ENCODE measurements at places on chromosomes 3 and 15.

DNA sequence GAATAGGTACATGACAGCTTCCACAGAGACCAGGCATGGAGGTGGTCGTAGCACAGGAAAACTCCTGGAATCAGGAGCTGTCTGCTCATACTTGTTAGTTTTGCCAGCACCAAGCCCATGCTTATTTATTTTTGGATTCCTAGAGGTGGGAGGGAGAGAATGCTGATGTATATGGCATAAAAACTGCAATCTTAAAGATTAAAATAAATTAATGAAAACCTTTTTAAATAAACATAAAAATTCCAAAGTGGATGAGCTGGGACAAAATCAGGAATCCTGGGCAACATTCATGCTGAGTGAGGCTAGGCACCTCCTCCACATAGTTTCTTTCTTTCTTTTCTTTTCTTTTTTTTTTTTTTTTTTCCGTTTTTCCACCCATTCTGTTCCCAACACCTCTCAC is 14.3 kb upstream of the BCL6 start:
- DNase-seq: no peak

DNA sequence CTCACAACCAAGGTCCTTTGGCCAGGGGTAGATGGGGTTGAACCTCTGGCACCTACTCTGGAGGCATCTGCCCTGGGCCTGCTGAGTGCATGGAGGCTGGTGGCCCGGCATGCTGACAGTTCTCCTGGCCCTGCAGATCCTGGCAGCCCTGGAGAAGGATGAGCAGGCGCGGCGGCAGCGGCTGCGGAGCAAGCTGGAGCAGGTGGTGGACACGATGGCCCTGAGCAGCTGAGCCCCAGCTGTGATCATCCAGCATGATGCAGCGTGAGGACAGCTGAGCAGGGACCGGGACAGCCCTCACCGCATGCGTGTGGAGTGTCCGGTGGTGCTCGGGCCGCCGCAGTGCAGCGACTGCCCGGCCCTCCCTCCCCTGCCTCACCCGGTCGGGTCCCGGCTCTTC is 50.9 kb downstream of the PLXNA1 start:
- no peak for DNase-seq

- no peak for DNase-seq
Observed at GRCh38 chr3:44506961-44507360, 29.5 kb upstream of the ZNF445 start.

DNA sequence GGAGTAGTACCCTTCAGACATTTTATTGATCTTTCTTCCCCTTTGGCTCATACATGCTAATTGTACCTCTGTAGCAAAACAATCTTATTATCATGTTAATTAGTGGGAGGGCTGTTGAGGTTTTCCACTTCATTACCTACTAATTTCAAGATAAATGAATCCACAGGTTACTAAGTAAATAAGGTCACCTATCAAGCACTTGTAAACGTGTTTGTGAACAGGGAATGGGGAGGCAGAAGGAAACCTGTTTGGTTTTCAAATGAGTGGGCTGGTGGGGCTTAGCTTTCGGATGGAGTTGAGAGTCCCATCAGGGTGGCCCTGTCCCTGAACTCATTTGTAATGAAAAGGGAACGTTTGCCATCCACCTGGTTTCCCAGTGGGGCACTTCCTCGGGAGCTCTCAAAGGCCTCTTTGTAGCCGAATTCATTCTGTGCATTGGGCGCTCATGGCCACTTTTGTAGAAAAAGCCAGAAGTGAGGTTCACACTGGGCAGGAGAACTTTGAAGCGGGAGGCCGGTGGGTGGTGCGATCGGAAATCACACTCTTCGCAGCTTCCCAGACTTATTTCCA is 419.8 kb upstream of the NR2F2 start:
- peak; percentile 0 for DNase-seq

GRCh38 chr3:123347205-123347604 is 101.7 kb downstream of the ADCY5 start:
- DNase-seq: no peak

DNA sequence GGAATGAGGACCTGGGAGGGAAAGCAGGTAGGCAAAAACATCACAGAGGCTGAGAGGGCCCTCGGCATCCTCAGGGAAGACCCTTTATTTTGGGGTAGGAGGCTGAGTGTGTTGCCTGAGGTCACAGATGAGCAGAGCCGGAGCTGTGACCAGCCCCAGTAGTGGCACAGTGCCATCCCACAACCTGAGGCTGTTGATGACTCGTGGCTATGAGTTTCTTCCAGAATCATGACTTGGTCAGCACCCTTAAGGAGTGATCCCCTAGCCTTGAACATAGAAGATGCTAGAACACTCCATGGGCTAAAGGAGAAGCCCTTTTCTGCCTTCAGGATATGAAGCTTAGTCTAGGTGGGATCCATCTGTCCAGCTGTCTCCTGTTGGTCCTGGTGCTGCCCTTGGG is 19.5 kb upstream of the CXCR6 start:
- DNase-seq: no peak

- no peak for DNase-seq
Observed at GRCh38 chr15:93298901-93299300, 209.9 kb upstream of the RGMA start.

DNA sequence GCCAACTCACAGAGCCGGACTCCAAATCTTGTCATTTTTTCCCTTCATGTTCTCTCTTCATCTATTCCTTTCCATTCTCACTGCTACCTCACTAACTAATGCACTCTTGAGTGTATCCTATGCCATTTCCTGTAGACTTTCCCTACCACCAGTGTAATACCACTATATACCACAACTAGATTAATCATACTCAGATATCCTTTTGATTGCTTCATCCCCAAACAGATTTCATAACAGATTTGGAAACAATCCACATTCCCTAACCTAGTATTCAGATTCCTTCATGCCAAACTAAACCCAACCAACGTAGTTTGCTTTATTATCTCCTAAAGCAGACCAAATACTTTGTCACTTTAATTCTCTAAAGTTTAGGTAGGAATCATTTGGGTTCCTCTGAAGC is 2.6 kb upstream of the PLOD2 start:
- no peak for DNase-seq

DNA sequence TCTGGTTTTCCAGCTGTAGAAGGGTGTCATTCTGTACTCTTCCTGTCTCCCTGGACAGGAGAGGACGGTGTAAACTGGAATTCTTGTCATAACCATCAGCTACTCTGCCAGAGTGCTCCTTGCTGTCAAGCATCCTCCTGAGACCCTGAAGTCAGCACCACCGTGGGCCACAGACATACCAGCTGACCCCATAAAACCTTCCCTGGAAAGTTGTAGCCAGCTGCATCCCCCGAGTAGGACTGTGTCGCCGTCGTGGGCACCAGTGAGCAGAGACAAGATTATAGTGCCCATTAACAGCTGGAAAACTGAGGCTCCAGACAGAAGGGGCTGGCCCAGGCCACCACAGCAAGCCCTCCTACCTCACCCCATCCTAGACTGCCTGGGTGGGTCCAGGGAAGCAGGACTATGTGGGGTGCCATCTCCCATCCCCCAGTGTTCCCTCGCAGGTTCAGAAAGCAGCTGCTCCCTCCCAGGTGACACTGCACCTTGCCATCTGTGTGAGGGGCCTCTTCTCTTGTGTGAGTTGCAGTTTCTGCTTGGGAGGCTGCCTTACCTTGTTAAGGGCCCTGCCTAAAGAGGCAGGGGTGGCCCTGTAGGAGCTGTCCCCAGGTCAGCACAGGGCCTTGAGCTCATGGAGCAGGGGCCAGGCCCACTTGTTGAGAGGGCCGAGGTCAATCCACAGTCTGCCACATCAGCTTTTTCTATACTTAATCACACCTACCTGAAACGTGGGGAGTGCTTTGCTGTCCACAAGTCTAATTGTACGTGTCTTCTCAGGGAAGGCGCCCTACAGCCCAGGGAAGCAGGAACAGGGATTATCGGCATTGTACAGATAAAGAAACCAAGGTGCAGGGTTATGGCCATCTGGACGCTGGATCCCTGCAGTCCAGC is 191.9 kb upstream of the LINGO1 start:
- no peak for DNase-seq

GRCh38 chr15:38899300-38899699 is 334.7 kb upstream of the RASGRP1 start:
- DNase-seq: no peak

- DNase-seq: no peak
Observed at GRCh38 chr3:111324151-111324550, 217.8 kb upstream of the CD96 start.

DNA sequence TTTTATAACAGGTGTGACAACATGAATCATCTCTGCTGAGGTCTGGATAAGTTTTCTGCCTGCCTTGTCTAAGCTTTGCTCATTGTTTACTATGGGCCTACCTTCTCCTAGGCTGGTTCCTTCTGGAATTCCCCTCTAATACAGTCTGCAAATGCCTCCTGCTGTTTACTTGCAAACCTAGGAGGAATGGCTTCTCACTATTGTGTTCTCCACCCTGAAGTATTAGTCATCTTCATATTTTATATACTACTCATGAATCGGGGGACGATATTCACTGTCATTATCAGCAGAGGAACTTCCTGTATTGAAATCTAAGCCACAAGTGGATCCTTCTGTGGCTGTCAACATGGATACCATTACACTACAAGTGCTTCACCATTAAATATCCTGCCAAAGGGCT is 154.8 kb downstream of the PLCL2 start:
- no peak for DNase-seq

GRCh38 chr3:9146367-9147071 is 102.9 kb downstream of the SRGAP3 start:
- DNase-seq: no peak

- DNase-seq: no peak
Observed at GRCh38 chr3:98962189-98962930, 60.9 kb upstream of the DCBLD2 start.

- DNase-seq: no peak
Observed at GRCh38 chr3:180804916-180805315, 107.6 kb upstream of the FXR1 start.

DNA sequence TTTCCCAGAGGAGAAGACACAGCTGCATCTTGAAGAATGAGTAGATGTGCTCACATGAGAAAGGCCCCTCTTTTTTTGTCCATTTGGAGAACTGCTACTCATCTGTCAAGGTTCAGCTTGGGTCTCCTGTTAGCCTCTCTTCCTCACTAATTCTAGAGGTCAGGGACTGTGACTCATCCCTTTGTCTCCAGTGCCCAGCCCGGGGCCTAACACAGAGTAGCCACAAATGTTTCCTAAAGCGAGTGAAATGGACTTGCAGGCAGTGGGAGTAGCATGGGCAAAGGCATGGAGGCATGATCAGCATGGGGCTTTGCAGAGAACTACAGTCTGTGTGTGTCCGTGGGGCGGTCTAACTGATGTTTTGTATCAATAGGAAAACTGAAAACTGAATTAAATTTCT is 33.9 kb upstream of the MRPS22 start:
- no peak for DNase-seq

GRCh38 chr15:62269504-62269903 is 104.4 kb upstream of the C2CD4B start:
- DNase-seq: no peak

DNA sequence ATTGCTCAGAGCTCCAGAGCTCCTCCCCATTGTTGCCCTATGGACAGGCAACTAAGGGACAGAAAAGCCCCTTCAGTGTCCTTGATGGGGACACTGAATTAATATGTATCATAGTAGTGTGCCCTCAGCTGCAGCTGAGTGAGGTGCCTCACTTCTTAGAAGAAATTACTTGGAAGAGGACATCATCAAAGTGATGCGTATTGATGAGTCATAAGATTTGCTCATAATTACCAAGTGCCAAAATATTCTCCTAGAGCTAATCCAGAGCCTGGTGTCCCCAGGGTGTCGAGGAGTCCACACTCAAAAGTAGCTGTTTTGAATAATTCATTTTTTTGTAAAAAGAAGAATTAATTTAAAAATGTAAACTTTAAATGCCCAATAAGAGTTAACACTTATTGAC is 200.7 kb upstream of the SEMA6D start:
- no peak for DNase-seq

DNA sequence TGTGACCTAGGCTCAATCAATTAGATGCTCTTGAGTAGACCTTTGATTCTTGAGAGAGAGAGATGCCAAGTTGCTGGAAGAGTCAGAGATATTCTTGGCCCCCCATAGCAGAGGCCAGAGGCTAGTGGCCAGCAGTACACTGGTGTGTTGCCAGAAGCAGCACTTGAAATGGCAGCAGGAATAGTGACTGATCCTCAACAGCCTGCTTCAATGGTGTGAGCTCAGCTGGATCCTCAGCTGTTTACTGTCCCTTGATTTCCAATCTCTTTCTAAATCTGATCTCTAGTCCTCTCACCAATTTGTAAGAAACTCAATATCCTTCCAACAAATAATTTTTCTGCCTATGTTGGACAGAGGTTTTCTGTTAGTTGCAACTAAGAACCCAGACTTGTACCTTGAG is 170.3 kb upstream of the CCDC54 start:
- no peak for DNase-seq

- no peak for DNase-seq
Observed at GRCh38 chr3:128569756-128570155, 76.8 kb upstream of the GATA2 start.

DNA sequence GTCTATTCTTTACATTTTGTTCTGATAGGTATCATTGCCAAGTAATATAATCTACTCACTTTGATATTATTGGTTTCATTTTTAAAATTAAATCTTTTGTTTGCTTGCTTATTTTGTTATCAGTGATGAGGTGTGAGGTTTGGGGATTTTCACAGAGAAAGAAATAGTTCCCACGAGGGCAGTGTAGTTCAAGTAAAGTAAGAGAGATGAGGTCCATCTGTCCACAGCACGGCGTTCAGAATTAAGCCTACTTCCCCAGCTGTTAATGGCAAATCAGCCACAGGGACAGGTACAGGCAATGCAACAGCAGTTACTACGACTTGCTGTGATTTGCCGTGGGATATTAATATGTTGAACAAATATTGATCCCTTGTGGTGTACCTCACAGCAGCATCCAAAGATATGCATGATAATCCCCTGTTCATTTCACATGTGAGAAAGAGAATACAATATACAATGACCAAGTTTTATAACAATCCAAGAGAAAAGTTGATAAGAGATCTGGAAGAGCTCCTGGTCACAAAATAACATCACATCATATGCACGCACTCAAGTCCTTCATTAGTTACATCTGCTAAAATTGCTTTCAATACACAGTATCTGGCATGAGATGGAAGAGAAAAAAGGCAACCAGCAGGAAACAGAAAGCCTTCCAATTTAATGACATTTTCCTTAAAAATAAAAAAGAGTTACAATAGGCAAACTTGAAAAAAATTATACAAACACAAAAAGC is 131.6 kb downstream of the TUSC7 start:
- DNase-seq: no peak

DNA sequence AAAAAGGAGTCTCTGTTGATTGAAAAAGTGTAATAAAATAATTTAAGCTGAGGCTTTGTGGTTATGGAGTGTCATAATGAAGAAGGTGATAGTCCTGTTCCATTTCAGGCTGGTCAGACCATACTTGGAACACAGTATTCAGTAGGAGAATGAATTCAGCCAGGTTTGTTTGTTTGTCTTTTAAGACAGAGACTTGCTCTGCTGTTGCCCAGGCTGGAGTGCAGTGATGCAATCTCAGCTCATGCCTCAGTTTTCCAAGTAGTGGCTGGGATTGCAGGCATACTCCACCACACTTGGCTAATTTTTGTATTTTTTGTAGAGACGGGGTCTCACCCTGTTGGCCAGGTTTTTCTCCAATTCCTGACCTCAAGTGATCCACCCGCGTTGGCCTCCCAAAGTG is 33.5 kb downstream of the IQGAP1 start:
- DNase-seq: no peak
